ENCODE measurements at places on chromosomes 12 and 14.

DNA sequence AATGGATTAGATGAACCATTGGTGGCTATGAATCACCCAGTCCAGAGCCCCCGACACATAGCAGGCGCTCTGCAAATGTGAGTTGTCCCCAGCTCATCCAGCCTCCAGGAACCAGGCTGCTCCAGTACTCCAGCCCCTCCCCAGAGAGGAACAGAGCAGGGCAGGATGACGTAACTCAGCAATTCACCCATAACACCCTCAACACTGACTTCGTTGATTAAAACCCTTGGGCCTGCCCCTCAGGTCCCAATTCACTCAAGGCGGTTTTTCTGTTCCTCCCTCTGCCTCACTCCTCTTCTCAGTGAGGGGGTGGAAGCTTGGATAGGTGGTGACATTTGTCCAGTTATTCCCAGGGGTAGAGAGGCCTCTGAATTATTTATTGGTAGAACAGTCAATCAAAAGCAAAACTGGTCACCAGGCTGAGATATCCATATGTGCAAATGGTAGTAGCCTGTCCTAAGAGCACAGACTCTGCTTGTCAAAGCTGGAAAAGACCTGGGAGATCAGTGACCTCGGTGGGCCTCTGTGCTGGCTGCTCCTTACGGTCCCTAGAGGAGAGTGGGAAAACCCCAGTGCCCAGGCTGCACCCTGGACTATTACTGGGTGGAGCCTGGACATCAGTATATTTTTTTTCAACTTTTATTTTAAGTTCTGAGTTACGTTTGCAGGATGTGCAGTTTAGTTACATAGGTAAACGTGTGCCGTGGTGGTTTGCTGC, 97.0 kb downstream of the CMKLR1 start:
- no peak for DNase-seq

- DNase-seq = no peak
Measured at GRCh38 chr14:102525929-102526497, 16.4 kb upstream of the ANKRD9 start.

DNA sequence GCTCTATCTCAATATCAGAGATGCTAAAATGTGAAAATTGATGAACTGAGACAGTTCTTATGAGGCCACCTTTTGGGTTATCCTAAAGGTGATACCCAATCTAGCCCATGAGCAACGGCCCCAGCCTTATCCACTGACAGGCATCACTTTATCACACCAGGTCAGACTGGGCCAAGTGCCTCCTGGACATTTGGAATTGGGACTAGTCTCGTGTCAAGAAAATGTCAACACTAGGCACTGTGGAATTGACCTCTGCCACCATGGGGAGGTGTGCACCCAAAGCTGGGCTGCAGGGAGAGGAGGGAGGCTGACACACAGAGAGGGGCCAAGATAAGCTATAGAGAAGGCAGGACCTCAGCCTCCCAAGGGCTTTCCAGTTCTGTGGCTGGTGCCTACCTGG, 78.5 kb upstream of the ZFP36L1 start:
- DNase-seq = no peak

DNA sequence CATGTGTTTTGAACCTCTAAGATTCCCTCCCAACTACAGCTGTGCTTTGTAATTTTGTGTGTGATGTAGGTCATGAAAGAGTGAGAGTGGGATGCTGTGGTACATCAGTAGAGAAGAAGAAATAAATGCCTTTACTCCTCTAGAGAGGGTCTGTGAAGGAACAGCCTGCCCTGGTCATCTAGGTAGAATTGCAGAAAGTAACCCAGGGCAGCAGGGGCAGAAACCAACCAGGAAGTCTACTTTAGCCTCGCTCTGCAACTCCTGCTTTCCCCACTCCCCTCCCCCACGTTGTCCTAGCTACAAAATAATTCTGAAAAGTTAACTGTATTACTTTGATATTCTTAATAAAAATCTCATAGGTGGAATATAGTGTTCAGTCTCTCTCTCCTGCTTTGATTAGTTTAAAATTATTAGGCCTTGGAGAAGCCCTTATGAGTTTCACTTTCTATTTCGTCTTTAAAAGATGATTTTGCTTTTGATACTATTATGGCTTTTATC, 7.5 kb downstream of the TBK1 start:
- no peak for DNase-seq

- no peak for DNase-seq
Measured at GRCh38 chr14:24986206-24986893, 63.6 kb downstream of the STXBP6 start.

DNA sequence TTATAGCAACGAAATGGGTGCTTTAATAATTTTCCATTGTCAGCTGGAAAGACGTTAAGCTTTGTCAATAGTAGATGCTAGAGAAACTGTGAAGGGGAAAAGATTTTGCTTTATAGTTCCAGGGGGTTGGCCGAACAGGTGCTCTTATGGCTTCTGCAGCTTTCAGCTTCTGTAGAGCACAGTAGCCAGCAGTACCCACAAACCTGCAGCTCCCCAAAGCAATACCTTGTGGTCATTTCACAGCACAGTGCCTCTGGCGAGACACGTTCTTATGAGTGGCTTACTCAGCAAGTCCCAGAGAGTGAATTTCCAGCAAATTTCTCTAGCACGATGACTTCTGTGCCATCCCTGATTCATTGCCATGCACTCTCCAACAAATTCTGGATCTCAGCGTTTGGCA, 416.3 kb upstream of the ATP2B1 start:
- DNase-seq = no peak

Data from skin of body (tissue), 3 donors.